ENCODE measurements at places on chromosomes 3 and 15.

DNA sequence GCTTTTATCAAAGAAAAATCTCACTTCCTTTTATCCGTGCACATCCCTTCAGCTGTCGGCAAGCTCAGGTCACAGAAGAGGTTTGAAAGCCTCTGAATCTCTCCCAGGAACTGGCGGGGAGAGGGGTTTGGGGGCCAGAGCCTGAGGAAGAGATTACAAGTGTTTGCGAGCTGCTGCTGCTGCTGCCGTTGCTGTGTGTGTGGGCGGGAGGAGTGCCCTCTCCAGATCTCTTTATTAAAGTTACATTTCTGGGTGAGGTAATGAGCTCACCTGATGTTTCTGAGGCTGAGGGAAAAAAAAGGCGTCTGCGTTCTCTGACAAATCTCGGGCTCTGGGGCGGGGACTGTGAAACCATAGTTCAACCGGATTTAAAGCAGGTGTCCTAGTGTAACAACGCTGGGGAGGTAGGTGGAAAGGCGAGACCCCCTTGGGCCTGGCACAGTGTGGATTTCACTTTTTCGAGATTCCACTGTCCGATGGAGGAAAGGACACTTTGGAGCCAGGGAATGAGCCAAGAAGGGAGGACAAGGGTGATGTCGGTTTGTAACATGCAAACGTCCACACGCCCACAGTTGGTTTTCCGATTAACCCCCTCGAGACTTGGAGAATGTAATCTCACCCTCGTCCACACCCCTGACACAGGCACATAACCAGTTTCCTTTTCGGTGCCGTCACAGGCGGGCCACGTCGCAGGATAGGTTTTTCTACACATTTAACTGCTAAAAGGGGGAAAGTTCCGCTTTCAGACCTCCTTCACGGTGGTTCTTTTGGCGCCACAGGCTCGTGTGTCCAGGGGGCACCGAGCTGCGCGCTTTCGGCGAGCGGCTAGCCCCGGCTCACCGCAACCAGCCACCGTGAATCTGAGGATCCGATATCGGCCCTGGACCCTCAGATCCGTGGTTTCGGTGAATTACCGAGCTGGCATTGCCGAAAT, 2.1 kb downstream of the ALCAM start:
- DNase-seq: peak; percentile 78

DNA sequence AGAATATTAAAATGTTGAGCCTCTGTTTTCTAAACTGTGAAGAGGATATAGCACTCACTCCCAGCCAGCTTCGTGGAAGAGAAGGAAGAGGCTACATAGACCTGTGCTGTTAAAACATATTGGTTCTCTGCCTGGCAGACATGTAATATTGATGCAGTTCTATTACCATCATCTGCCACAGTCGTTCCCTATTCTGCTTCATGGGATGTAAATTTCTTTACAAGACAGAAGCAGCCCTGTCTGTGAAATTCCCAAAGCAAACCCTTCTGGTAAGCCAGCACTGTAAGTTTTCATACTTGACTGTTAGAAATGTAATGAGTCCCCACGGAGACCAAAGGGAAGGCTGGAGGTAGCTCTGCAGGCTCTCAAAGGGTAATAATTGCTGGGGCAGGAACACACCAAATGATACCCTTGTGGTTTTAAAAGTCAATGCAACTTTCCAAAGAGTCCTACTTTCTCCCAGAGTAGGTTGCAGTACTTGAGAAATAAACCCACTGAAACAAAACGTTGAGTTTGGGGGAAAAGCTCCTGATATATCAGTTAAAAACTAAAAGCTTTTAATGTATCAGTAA, 129.9 kb upstream of the HES1 start:
- DNase-seq: no peak

GRCh38 chr3:184016811-184017671, 643 bp downstream of the ABCC5 start:
- peak; percentile 63 for DNase-seq

DNA sequence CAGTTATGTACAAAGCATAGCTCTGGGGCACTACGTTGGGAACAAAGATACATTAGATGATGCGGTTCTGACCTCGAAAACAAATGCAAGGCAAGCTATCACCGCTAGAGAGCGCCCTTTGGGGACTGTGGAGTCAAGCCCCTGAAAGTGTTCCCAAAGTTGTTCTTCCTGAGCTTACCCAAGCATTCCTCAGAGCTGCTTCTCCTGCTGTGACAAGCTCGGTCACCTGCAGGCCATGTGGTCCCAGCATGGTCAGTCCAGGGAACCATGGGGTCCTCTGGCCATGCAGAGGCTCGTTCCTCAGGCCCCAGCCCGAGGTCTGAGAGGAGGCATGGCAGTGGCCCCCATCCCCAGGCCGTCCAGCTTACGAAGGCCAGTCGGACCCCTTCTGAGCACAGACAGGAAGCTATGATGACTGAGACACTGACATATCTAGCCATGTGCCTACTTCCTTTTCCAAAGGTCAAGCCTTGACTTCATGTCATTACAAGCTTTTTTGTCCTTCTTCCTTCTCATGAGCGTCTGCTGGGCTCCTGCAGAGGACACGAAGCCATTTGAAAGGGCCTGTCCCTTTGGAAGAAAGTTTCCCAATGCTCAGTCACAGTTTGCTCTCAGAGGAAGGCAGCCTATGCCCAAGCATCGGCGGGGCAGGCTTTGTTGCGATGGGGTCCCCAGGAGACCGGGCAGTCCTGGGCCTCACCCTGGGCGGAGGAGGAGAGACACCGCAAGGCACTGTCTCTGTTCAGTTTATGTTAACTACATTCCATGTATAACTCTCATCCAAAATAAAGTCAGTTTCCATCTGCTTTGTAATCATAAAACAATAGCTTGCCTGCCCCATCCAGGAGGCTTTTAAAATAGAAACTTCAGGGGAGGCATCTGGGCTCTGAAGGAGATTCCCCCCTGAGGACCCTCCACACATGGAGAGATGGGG, 79.3 kb downstream of the ATP10A start:
- DNase-seq: peak; percentile 58

GRCh38 chr3:65796676-65797075, 242.0 kb downstream of the MAGI1 start:
- DNase-seq: no peak

DNA sequence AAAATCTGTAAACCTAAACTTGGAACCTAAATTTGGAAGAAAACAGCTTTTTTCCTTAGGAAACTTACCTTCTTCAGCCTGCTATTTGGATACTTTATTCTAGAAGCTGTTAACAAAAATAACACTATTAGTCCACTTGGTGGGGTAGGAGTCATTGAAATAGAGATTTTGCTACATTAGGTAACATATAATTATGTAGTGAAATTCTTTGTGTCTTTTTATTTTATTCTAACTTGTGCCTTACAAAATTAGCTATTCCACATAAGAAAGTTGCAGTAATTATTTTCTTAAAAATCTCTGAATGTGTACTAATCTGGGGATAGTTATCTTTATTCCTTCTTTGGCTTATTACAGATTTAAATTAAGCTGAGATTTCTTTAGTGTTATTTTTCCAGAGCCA, 360.4 kb upstream of the ROBO2 start:
- no peak for DNase-seq

- no peak for DNase-seq
Observed at GRCh38 chr15:74174219-74174957, 878 bp downstream of the ISLR start.

GRCh38 chr3:50609763-50610085, 1.9 kb downstream of the CISH start:
- peak; percentile 38 for DNase-seq

- no peak for DNase-seq
Observed at GRCh38 chr3:19226479-19226878, 78.2 kb downstream of the KCNH8 start.

DNA sequence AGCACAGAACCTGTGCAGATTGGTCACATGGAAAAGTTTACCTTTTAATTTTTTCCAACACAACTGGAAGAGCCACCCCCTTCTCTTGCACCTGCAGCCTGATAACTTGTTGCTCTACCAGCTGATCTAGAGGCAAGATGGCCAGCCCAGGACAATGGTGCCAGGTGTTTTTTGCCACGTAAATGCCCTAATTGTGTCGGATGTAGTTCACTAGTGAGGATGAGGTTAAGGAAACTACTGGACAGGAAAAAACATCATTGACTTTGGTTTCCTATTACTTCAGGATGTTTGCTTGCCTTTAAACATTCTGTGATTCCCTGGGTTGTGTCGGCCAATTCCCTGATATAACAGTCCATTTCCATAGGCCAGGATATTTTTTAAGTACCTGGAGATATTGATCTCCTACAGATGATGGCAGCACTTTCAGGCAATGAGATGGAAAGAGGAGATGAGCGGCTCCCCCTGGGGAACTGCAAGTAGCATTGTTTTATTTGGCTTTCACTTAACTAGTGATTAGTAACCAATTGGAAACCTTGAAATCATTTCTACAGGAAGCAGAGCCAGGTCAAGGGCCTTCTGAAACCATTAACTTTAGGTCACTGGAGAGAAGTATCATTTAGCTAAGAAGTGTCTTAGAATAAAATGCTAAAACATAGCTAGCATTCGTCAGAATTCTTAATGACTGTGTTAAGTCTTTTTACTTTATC, 72.5 kb downstream of the OSBPL10 start:
- DNase-seq: no peak

GRCh38 chr3:108239082-108239481, 16.9 kb upstream of the IFT57 start:
- DNase-seq: no peak

DNA sequence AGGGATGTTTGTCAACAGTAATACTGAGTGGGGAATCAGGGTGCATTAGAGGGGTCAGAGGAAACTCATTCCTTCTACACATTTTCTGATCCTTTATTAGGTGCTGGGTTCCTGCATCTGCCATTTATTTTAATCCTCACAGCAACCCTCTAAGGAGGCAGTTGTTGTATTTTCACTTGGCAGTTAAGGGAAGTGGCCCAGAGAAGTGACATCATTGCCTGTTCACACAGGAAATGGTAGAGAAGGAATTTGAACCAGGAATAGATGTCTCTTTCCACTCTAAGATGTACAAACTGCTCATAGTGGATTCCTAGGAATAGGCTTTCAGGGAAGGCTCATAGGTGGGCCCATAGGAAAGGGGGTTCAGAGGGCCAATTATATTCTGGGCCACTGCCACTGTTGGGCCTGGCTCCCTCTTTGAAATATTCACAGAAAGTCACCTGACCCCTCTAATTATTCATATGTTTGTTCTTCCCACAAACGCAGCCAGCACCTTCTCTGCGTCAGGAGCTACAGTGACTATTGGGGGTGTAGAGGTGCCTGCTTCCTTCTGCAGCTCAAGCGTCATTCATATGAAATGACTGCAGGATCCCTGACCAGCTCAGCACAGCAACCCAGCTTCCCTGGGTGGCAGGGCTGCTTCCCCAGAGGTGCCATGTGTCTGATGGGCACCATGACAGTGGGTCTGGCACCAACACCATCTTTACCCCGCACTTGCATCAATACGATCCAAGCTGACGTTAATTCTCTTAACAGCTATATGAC, 163.9 kb upstream of the SMAD3 start:
- no peak for DNase-seq

- no peak for DNase-seq
Observed at GRCh38 chr3:57953576-57953975, 54.6 kb upstream of the FLNB start.

DNA sequence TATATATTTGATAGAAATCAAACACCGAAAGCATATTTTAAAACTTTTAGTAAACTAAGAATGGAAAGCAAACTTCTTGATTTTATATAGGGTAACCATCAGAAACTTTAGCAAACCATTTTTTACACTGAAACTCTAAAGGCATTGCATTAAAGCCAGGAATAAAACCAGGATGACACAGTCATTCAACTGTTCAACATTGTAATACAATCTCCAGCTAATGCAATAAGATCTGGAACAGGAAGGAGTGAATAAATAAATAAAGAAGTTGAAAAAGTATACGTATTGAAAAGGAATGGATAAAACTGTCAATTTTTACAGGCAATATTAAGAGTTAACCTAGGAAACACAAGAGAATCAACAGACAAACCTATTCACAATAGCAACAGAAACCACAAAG, 181.9 kb upstream of the TTC14 start:
- no peak for DNase-seq

DNA sequence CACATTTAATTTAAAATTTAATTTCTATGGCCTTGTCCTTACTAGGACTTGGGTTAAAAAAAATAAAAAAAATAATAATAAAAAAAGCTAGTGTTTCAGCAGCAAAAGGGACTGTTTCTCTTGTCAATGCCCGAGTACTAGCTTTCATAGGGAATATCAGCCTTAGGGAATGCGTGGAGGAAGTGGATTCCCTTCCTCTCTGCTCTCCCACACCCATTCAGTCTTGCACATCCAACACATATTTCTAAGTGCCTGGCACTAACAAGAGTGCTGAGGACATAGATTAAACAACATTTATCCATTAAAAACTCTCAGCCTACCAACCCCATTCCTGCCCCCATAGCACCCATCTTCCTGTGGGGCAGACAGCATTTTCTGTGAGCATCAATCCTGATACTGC, 6.2 kb downstream of the ZNF385D start:
- no peak for DNase-seq
